ACHN (cell line): ENCODE measurements at places on chromosomes 5 and 9.

DNA sequence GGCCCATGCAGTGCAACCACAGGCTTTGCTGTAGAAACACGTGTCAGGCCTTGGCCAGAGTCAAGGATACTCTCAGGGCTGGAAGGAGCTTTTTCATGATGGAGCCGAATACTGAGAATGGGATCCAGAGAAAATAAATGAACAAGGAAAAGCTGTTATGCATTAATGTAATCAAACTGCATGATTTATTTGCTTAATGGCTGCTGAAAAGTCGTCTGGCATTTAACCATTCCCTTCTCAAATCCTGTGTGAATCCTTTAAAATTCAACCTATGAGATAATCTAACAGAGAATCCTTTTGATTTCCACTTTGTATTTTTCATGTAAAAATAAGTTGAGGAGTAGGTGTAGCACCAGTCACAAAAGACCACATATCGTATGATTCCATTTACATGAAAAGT lies 24.1 kb upstream of the GNA14 start:
- DNase-seq: no peak

DNA sequence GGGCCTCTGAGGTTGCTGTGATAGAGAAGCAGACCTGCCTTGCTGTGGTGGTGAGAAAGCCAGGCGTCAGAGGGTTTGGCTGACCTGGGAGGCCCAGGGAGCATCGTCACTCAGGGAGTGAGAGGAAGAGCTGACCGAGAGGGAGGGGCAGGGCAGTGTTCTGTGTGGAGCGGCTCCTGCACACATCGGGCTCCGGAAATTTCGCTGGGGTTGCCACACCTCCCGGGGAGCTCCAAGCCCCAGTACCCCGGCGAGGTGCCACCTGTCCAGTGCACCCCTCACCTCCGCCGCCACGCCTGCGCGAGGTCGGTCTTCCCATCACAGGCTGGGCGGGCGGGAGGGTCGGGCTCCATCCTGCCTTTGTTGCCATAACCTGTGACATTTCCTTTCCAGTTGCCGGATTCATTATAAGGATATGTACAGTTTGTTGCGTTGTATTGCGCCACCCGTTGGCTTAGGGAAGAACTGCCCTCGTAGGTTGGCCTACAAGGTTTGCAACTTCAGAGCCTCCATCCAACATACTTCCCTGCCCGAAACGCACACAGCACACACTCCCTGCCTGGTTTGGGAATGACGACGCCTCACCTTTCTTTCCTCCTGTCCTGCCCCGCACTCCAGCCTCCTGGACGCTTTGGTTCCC lies 223.2 kb downstream of the CACNA1B start:
- no peak for DNase-seq

- DNase-seq: no peak
Measured at GRCh38 chr9:133535306-133535877, 888 bp downstream of the ADAMTSL2 start.

GRCh38 chr5:12655675-12656074 lies 751.4 kb upstream of the CTNND2 start:
- DNase-seq: no peak

GRCh38 chr5:56319526-56320181 lies 86.5 kb upstream of the ANKRD55 start:
- DNase-seq: no peak

- DNase-seq: no peak
Measured at GRCh38 chr5:110383231-110383630, 343.2 kb downstream of the TMEM232 start.
